HepG2 (cell line): ENCODE measurements at places on chromosomes 1 and 21.

DNA sequence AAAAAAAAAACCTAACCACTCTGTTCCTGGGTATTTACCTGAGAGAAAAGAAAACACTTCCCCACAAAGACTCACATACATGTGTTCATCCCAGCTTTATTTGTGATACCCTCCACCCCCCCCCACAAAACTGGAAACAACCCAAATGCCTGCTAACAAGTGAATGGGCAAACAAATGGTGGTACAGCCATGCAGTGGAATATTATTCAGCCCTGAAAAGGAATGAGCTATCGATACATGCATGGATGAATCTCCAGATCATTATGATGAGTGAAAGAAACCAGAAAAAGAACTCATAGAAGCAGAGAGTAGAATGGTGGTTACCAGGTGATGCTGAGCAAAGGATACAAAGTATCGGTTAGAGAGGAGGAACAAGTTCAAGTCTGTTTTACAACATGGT is 38.0 kb upstream of the UTS2 start:
- no peak for DNase-seq

DNA sequence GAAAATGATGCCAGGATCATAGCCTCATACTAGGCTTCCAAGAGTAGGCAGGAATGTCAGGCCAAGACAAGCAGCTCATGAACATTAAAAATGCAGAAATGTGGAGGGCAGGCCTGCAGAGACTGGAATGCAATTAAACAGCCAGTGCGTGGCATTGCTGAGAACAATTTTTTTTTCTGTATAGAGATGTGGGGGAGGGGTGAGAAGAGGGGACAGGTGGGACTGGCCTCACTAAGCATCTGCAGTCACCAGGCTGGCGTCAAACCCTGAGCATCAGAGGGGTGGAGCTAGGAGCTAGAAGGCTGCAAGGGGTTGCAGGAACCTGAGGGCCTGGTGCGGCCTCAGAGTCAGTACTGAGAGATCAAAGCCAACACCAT is 114.1 kb downstream of the TNR start:
- DNase-seq: no peak

DNA sequence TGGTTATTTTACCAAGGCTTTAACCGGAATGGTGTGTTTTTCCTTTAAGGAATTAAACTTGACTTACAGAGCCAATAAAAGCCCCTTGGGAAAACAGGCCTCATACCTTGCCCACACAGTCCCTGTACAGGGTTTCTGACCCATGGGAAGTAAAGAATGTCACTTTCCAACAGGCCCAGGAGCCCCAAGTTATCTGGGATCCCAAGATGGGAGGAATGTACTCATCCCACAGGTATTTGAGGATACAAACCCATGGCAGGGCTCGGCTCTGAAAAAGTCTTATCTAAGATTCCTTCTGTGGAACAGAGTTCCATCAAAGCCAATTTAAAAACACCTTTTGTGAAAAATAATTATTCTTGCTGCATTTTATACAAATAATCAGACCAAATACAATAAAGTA is 15.3 kb upstream of the COX20 start:
- DNase-seq: no peak

GRCh38 chr1:56129837-56130236 is 449.5 kb downstream of the PLPP3 start:
- no peak for DNase-seq

- no peak for DNase-seq
Measured at GRCh38 chr1:89594096-89594740, 38.7 kb upstream of the LRRC8C start.

- no peak for DNase-seq
Measured at GRCh38 chr1:205013683-205014367, 29.2 kb upstream of the CNTN2 start.

- DNase-seq: no peak
Measured at GRCh38 chr1:25137106-25137505, 95.2 kb downstream of the SYF2 start.

- no peak for DNase-seq
Measured at GRCh38 chr1:57258557-57259325, 165.1 kb downstream of the DAB1 start.

DNA sequence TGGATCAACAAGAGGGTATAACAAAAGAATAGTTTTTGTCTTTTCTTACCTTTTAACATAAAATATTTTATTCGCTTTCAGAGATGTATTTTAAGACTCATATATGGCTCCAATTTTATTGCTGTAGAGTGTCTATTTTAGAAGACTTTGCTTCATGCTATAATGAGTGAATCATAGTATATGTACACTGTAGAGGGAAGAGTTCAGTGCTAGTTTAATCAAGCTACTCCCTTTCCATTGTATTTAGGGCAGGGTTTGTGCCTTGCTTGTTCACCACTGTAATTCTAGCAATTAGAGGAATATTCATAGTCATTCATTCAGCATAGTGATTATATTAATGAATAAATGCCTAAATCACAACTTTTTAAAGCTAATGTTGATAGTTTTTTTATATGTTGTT is 78.8 kb downstream of the CEP350 start:
- DNase-seq: no peak
